HuH-7.5 (cell line): ENCODE measurements at places on chromosomes 1 and 21.

DNA sequence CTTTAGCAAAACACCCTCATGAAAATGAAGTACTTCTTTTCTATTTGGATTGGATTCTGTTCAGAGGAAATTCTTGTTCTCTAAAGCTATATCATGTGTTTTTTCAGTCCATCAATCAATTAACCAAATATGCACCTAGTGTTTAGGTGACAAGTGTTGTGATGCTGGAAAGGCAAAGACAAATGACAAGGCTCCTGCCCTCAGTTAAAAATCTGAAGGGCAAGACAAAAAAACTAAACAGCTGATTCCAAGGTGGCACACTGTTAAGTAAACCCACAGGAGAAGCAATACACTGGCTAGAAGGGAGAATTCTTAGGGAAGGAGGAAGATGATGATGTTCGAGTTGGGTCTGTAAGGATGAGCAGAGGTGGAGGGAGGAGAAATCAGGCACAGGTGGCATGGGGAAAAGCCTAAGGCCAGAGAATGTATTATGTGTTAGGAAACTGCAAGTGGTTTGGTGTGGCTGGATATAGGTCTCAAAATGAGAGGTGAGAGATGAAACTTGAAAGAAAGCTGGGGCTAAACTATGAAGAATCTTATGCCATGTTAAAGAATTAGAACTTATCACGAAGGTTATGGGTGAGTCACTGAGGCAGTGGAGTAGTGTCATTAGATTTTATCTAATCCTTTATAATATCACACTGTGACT is 51.8 kb upstream of the GFI1 start:
- no peak for DNase-seq

GRCh38 chr1:17834561-17835100 is 79.5 kb downstream of the ACTL8 start:
- no peak for DNase-seq

DNA sequence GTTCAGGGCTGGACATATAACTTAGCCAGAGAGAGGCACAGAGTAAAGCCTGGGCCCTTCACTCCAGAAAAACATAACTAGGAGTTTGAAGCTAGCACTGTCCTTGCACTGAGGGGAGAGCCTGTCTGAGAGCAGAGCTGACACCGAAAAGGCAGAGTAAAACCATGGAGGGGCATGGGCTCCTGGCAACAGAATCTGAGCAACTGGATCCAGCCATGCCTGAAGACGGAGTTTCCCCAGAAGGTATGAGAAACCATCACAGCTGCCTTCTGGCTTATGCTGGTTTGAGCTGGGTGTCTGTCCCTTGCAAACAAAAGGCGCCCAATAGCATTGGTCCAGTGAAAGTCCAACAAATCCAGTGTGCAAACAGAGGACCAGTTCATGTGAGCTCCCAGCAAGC is 137.5 kb downstream of the NPHP4 start:
- no peak for DNase-seq

DNA sequence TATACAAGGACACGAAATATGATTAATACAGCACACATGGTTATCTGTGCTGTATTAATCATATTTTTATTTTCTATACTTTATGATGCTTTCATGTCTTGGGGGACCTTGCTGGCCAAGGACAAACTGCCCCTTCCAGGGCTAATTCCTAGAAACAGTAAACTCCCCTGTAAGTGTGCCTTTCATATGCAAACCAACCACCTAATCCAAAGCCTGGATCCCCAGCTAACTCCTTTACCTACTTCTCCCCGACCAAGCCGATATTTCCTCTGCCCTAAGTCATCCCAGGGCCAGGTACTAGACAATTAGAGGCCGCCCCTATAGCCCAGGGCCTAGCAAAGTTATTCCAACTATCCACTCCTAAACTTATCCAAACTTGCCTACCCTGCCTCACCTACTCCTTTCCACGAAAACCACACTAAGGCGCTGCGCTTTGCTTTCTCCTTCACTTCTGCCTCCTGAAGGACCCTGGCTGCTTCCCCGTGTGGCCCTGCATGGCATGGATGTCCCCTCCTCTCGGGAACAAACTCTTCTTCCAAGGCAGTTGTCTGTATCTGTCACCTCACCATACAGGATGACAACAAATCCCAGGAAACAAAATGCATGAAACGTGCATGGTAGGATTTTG is 10.2 kb downstream of the SH3BP5L start:
- no peak for DNase-seq

DNA sequence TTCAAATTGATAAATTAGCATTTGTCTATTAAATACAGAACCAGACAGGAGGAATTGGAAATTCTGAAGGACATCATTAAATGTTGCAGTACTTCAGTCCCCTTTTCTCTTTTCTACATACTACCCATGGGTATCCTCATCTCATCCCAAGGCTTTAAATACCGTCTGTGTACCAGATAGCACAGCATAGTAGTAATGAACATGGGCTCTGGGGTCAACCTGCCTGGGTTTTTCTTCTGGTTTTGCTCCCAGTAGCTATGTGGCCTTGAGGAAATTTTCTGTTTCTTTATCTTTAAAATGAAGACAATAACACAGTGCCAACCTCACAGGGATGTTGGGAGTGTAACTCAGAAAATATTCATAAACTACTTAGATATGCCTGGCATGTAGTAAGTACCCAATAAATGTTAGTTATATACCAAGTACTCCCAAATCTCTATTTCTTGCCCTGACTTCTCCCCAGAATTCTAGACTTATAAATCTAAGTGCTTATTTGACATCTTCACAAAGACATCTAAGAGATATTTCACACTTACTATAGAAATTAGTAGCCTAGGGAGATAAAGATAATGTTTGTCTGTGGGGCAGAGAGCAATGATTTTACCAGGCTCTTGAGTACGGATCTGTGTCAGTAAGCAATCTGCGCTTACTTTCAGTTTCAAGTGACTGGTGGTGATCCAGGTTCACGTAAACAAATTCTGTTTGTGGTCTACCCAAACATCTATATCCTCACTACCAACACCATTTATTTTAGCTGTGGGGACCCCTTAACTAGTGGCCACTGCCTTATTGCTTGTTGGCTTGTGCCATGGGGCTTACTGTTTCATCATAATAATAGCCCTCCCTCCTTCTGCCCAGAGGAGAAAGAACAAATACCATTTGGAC is 37.3 kb downstream of the VANGL2 start:
- no peak for DNase-seq

DNA sequence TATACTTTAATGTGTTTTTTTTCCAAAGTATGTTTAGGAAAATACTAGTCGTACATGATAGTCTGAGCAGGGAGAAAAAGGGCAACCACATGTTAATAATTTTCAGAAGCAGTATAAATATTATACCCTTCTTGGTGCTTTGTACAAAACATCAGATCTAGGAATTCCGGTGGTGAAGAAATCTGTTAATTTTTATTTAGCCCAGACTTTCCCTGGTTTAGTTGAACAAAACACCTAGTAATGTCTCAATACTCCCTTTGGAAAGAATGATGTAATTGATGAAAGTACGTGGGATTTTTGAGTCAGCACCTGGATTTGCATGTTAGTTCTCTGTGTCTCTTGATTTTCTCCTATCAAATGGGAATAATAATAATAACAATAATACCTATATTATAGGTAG is 38.4 kb upstream of the KCNK2 start:
- no peak for DNase-seq

DNA sequence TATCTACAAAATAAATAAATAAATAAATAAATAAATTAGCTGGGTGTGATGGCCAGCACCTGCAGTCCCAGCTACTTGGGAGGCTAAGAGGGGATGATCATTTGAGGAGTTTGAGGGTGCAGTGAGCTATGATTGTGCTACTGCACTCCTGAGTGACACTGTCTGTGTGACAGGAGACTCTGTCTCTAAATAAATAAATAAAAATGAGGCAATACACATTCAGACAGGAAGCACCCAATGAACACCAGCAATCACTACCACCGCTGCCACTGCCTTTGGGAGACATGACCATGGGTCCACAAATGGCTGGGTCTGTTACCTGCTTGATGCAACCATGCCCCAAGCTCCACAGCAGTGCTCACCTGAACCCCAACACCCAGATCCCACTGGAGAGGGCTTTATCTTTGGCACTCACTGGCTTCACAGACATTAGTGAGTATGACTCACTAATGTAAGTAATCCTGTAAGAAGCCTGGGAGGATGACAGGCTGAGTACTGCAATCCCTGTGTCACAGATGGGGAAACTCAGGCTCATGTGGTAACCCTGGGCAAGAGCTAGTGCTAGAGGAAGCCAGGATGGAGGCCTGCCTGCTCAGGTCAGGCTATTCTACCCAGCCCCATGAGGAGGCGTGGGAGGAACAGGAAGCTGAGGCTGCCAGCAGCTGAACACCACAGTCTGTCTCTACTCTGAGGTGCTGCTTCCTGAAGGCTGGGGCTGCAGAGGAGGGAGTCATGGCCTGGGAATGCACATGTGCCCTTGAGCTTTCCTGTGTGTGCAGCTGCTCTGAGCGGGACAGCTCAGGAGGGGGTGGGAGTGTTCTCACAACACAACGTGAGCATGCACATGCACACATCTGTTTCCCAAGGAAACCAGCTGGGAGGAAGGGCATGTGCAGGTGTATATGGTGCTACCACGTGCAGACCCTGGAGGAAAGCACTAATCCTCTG is 43.0 kb downstream of the SLC9A1 start:
- no peak for DNase-seq

DNA sequence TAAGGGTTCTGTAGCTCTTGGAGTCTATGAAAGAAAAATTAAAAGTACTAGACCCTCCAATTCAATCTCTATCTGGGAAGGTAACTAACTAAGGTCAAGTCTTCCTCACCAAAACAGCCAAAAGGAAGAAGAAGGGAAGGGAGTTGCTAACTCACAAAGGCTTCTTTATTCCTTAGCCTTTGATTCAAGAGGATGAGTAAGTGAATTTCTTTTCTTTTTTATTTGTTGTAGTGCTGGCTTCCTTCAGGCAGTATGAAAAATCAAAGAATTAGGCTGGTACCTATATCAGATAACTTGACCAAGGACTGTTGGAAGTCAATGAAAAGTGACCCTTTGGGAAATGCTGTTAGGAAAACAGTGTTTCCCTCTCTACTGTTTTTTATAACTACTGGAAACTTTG is 144.4 kb upstream of the NRIP1 start:
- no peak for DNase-seq

GRCh38 chr1:119327094-119327449 is 41.5 kb upstream of the HAO2 start:
- DNase-seq: no peak

GRCh38 chr1:116921301-116921885 is 11.7 kb downstream of the PTGFRN start:
- no peak for DNase-seq

GRCh38 chr1:163673759-163674151 is 352.0 kb downstream of the NUF2 start:
- DNase-seq: no peak

DNA sequence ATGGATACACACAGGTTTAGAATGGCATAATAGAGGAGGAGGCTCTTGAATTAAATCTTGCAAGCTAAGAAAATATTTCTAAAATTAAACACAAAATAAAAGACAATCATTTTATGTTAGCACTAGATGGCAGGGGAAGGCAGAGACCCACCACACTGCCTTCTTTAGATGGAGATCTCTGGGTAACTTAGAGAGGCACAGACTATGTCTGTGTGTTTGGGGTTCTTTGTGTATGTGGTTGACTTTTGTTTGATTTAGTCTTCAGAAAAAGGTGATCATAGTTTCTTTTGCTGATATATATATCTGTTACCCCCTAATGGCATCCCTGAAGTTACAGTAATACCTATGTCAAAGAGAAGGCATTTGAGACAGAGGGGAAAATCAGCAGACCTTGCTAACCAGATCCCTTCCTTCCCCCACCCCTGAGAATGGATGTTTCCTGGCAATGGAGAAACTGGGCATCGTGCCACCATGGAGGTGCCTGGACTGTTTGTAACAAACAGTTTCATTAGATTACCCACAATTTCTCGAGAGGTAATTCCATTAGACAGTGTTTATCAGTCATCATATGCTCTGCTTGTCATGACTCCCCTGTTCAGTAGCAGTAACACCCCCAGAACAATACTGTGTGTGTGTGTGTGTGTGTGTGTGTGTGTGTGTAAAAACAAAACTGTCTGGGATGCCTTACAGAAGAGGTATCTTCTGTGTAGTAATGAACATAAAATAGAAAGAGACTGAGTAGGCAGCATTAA is 228.3 kb upstream of the DEPDC1 start:
- no peak for DNase-seq

DNA sequence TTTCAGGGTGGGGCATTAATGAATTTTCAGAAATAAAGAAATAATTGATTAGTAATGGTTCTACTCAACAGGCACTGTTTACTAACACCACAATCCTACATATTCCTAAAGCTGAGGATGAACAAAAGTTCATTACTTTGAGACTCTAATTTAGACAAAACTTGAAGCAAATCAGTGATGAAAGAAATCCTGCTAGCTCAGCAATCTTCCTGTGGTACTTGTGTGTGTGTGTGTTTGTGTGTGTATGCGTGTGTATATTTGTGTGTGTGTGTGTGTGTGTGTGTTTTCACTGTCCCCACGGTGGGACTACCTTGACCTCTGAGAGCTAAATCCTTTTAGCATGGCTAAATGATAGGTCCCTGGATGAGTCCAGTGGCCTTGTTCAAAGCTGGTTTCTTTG is 48.5 kb upstream of the RAB3GAP2 start:
- no peak for DNase-seq

- no peak for DNase-seq
These were observed 404.4 kb downstream of the USP25 start for GRCh38 chr21:16134134-16134533.

DNA sequence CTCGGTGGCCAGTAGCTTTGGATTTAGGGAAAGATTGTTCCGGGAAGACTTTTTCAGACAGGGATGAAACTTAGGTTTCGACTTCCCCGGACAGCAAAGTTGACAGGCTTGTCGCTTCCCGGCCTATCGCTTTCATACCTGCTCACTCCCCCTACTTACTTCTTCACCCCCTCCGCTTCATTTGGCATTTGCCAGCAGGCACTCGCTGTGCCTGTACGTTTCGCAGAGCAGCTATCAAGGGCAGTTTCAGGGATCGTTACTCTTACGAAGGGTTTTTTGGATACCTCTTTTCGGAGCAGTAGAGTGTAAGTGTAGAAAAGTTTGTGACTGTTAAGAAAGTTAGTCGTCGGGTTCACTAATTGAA is 393 bp downstream of the BLZF1 start:
- DNase-seq: no peak

GRCh38 chr1:109307274-109308021 is 637 bp upstream of the MYBPHL start:
- no peak for DNase-seq

DNA sequence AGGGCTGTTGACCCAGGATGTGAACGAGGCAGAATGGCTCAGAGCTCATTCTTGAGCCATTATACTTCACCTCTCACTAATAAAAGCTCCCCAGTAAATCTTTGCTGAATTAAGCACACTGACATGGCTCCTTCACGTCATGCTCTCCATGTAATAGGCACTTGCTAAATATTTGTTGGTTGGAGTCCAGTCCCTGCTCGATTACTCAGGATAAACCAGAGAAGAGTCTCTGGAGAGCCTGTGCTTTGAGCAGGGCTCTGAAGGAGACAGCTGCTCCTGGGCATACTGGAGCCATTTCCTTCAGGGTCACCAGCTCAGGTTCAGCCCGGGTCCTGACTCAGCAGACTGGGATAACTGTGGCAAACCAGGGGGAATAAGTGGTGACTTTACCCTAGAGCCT is 46.9 kb downstream of the HLX start:
- DNase-seq: no peak
